ENCODE measurements at places on chromosomes 11 and 22. TPM values are rescaled to one million over a fixed set of nuclear protein-coding genes. Genes with fewer than 3 reads are reported as not detected.

DNA sequence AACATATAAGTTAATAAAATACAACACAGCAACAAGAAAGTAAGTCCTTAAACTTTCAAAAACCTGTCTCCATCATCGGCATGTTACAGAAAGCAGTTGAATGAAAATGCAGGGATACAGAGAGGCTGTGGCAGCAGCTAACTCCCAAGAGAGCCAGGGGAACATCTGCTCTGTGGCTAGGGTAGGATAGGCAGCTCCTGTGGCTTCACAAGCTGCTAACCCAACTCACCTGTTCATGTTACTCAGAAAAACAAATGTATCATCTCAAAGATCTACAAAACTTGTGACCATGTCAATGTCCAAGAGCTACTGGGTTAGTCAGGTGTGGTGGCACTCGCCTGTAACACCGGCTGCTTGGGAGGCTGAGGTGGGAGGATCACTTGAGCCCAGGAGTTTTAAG is 15.2 kb upstream of the PLAAT3 start:
- DNase-seq, result no peak

- DNase-seq, result peak; percentile 50
Observed at GRCh38 chr11:32310214-32310601, 125.1 kb downstream of the WT1 start.

Gene FOSL1
- 0.43 TPM for total RNA-seq

Gene METTL15
- total RNA-seq, result 12.8 TPM

DNA sequence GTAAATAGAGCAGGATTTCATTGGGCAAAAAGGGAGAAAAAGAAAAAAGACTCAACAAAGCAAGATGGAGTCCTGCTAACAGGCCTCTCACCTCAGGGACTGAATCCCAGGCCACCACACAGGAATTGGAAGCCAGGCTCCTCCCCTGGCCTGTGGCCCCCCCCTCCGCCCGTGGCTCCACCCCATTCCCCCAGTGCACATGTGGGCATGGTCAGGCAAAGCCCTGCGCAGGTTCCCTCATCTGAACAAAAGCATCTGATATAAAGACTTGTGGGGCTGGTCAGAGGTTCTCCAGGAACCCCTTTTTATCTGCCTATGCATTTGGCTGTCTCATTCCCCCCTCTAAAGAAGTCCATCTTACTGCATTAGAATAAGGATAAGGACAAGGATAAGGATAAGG is 46.0 kb upstream of the PAK1 start:
- DNase-seq, result no peak

DNA sequence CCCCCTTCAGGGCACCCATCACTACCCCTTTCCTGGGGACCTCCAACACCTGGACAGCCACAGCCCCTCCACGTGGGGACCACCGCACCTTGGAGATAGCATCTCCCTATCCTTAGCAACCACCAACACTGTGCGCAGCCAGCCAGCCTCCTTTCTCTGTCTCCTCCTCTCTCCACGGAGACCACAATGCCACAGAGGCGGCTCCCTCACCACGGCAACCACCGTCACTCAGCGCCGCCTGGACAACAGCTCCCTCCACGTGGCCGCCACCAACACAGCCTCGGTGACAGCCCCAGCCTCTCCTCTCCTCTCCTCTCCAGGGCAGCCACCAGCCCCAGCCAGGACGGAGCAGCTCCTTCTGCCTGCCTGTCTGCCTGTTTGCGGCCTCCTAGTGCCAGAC is 10.5 kb downstream of the ELFN2 start:
- DNase-seq, result no peak

DNA sequence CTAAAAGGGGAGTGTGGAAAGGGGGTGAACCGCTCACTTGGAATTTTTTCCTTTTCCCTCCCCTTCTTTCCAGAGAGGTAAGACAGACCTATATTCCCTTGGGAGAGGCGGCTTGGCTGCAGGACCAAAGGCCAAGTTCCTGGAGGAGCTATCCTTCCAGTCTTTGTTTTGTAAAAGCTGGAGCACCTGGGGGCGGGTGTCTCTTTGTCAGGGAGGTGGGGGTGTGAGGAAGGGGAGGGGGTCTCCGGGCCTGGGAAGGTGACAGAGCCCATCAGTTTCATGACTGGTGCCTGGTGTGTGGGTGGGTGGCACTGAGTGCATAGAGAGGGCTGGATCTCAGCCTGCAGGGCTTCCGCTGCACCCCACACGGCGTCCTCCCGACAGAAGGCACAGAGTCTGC is 18.5 kb downstream of the PTPN5 start:
- no peak for DNase-seq

DNA sequence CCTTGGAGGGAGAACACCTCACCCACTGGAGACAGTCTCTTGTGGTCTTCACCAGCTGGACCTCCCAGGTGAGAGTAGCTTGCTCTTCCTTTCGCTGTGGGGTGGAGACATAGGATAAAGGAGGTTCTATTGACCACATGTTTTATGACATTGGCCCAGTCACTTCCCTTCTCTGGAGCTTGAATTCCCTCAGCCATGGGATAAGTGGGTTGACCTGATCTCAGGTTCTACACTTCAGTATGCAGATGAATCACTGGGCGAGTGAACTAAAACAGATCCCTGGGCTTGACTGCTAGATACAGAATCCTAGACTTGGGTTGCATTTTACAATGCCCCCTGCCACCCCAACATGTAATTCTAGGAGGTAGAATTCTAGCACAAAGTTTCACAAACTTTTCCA is 54.8 kb upstream of the PRSS23 start:
- DNase-seq, result no peak

Gene THY1
- total RNA-seq, result 16.8 TPM

DNA sequence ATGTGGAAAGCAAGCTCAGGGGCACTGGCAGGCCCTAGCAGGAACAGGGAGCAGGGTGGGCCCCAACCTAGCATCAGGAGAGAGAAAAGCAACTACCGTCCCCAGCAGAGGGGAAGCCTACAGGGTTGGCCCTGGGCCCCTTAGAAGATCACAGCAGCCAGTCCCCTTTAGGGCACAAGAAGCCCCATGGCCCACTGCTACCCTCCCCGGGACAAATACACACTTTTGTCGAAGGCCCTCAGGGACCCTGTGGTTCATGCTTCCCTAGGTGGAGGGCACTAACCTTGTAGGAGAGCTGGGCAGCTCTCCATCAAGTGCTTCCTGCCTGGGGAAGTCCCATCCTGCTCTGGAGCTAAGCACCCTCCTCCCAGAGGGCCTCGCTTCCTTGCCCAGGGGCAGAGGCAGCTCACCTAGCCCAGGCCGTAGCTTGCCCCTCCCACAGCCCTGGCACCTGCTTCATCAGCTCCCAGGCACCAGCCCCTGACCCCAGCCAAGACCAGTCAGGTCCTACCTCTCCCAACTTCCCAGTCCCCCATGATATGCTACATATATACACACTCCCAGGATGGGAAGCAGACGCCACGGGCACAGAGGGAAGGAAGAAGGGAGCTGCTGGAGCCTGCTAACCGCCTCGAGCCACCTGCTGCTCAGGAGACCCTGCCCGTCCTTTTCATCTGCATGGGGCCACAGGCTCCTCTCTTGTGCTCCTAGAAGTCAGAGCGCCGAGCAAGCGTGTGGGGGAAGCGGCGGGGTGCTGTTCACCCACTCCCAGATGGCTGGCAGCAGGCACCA is 20.1 kb downstream of the SUN2 start:
- DNase-seq, result no peak

Gene MMP8
- total RNA-seq, result 1.7 TPM

DNA sequence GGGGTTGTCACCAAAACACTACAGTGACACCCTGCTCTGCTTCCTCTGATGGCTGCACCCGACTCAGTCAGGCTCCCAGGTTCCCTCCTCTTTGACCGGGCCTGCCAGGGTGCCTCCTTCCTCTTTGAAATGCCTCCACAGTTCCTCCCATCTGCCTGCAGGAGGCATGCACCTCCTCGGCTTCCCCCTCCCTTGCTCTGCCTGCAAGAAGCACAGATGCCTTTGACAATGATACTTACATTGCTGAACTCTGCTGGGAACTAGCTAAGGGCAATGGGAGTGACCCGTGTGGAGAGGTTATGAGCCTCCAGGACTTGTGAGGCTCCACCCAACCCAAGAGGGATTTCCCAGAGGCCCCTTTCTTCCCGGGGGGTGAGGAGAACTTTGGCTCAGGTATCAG is 674.1 kb downstream of the OPCML start:
- DNase-seq, result no peak

GRCh38 chr11:120180551-120181232 is 30.1 kb upstream of the OAF start:
- no peak for DNase-seq

DNA sequence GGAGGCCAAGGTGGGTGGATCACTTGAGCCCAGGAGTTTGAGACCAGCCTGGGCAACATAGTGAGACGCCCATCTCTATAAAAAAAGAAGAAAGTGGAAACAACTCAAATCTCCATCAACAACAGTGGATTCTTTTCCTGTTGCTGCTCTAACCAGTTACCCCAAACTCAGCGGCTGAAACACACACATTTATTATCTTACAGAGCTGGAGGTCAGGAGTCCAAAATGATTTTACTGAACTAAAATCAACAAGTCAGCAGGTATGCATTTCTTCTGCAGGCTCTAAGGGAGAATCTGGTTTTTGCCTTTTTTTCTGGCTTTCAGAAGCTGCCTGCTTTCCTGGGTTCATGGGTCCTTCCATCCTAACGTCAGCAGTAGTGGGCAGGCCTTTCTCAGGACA is 11.7 kb upstream of the GCAT start:
- DNase-seq, result no peak

DNA sequence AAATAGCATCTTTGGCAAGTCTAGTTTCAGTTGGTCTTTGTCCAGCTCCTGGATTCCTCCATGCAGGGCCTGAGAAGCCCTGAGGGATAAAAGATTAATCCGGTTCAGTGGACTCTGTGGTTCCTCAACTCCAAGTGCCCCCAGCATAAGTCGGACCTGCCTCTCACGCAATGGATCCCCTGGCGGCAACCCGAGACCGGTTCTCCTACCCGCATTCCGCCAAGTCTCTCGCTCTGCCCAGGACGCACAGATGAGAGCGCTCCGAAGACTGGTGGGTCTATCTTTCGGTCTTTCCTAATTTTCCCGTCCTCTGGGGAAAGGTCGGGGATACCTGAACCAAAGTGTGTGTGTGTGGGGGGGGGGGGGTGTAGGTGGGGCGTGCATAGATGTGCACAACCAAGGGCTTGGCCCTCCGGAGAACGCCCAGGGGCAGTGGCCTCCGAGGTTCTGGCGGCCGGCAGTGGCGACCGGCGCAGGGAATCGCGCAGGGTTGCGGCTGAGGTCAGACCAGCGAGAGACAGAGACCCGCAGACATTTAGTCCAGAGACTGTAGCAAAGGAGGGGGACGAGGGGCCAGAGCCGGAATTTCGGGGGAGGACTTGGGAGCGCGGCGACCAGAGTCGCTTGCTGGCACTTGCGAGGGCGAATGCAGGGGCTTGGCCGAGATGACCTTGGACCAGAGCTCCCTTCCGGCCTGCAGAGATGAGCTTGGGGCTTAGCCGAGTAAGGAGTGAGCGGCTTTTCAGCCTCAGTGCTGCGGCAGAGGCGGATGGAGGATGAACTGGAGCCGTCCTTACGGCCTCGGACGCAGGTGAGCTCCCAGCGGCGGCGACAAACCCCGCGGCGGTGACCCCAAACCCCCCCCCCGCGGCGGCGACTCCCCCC is 712 bp upstream of the SLC2A11 start:
- DNase-seq, result peak; percentile 65

DNA sequence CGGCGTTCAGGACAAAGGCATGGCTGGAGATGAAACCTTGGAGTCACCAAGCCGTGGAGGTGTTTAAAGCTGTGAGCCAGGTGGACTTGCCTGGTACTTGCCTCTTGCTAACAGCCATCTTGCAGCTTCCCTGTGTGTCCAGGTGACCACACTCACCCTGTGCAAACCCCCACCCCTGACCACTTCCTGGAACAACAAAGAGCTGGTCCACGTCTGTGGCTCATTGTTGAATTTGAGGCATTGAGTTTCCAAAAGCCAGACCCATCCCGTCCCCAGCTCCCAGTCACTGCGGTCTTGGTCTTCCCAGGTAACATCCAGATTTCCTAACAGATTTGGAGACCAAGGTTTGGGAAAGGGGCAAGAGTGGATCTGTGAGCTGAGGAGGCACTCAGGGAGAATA is 18.5 kb downstream of the DHCR7 start:
- DNase-seq, result no peak

GRCh38 chr11:1479678-1480118 is 6.9 kb downstream of the MOB2 start:
- DNase-seq, result no peak

DNA sequence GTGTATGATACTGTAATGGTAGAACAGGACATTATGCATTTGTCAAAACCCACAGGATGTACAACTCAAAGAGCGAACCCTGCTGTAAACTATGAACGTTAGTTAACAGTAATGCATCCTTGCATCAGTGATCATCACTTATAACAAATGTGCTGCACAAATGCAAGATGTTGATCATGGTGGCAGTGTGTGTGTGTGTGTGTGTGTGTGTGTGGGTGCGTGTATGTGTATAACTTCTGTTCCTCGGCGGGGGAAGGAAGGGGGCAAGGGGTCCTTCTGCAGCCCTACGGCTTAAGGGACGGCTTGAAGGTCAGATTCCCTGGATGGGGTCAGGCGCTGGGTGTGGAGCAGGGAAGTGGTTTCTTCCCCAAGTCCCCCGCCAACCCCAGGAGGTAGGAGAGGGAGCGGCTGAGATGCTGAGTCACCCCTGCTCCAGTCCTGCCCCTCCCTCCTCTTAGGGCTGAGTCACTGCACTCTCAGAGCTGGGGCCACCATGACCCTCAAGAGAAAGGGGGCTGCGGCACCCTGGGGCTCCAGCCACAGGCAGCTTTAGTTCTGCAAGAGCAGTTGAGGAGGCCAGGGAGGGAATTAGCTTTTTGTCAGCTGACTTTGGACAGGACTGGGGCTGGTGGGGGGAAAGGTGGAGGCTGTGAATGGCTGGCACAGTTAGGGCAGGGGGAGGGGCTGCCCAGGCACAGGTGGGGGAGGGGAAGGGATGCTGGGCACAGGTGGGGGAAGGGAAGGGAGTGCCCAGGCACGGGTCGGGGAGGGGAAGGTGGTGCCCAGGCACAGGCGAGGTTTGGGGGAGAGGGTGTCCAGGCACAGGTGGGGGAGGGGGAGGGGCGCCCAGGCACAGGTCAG is 8.8 kb upstream of the CTSD start:
- peak; percentile 28 for DNase-seq

DNA sequence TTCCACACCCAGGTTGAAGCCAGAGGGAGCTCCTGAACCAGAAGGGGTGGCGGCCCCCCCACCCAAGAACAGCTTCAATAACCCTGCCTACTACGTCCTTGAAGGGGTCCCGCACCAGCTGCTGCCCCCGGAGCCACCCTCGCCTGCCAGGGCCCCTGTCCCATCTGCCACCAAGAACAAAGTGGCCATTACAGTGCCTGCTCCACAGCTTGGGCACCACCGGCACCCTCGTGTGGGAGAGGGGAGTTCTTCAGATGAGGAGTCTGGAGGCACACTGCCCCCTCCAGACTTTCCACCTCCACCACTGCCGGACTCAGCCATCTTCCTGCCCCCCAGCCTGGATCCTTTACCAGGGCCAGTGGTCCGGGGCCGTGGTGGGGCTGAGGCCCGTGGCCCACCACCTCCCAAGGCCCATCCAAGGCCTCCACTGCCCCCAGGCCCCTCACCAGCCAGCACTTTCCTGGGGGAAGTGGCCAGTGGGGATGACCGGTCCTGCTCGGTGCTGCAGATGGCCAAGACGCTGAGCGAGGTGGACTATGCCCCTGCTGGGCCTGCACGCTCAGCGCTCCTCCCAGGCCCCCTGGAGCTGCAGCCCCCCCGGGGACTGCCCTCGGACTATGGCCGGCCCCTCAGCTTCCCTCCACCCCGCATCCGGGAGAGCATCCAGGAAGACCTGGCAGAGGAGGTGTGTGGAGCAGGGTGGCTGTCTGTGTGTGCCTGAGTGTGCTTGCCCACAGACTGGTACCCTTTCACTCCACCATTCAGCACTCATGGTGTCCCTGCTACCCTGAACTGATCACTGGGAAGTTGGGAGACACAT is 6.7 kb downstream of the PHOX2A start:
- no peak for DNase-seq
